ENCODE measurements at places on chromosomes 2 and 18.
A peak's percentile ranks its signal among the peaks of the same experiment; 100 is the strongest.

DNA sequence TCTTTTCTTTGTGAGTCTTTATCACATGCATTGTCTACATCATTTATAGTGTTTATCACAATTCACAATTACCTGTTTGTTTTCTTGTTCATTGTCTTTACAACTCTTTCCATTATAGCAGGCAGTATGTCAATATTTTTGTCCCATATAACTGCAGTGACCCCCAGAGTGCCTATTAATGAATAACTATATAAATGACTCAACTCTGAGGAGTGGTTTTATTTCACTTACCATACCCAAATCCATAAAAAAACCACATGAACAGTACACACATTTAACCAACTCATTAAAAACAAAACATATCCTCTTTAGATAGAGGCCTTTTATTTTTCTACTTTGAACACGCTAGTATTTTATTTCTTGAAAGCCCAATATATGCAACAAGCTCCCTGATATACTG lies 1419.1 kb upstream of the NXPH2 start:
- DNase-seq = no peak

- no peak for DNase-seq
Measured at GRCh38 chr2:58291726-58292438, 50.8 kb upstream of the FANCL start.

GRCh38 chr18:32326450-32327308 lies 136.8 kb downstream of the MEP1B start:
- DNase-seq = no peak

DNA sequence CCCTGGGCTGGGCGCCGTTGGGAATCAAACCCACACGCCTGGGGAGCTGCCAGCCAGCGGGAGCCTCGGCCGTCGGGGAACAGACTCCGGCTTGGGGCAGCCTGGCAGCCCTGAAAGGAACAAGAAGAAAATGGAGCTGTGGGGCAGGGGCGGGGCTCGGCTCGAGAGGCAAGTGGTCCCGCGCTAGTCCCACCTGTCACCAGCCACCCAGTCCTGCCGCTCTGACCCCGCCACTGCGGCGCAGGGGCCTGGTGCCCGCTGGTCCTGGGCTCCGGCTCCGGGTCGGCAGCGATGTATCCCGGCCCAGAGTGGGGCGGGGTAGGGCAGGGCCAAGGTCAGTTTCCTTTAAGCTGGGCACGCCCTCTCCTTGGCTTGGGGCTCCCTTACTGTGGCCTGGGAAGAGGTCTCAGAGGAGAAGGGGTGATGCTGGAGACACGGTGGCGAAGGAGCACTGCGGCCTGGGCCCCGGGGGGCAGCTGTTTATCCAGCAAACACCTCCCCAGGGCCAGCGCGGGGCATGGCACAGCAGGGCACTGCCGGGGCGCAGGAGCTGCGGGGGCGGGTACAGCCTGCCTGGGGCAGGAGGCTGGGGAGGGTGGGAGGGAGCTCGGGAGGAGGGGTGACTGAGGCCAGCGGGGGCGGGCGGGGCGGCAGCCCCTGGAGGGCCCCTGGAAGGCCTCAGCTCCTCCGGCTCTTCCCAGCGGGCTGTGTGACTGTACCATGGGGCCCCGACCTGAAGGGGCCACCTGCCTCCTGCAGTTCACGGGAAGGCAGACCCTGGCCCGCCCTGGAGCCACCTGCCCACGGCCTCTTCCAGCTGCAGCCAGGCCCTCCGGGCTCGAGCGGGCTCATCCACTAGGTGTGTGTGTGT lies 15.6 kb downstream of the ODC1 start:
- peak; percentile 60 for DNase-seq

- DNase-seq = no peak
Measured at GRCh38 chr2:109052922-109053321, 63.9 kb upstream of the EDAR start.

- peak; percentile 78 for DNase-seq
Measured at GRCh38 chr2:187994464-187995331, 297.0 kb upstream of the GULP1 start.

GRCh38 chr2:26745609-26746327 lies 18.3 kb upstream of the SLC35F6 start:
- peak; percentile 86 for DNase-seq

DNA sequence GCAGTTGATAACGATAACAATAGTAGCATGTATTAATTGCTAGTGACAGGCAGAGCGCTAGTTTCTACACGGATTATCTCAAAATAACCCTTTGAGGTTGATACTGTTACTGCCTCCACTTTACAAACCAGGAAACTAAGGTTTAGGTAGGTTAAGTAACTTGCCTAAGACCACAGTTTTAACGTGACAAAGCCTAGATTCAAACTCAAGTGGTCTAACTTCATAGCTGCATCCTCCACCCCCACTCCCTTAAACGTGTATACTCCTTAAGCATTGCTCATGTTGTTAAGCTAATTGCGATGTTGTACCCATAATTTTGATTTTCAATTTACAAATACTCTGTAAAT lies 1.2 kb downstream of the ME2 start:
- DNase-seq = no peak

DNA sequence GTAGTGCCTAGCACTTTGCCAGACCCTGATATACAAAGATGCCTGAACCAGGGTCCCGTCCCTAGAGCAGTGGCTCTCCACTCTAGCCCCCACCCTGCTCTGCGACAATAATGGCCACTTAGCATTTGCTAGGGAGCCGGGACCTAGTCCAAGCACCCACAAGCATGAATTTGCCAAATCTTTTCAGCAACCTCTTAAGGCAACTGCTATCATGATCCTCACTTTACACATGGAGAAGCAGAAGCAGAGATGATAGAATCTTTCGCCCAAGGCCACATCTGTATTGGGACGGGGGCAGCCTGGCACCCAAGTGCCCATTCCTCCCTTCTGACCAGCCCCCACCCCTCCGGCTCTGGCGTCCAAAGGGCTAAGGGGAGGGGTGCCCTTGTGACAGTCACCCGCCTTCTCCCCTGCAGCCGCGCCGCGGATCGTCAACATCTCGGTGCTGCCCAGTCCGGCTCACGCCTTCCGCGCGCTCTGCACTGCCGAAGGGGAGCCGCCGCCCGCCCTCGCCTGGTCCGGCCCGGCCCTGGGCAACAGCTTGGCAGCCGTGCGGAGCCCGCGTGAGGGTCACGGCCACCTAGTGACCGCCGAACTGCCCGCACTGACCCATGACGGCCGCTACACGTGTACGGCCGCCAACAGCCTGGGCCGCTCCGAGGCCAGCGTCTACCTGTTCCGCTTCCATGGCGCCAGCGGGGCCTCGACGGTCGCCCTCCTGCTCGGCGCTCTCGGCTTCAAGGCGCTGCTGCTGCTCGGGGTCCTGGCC lies 13.0 kb downstream of the SIGLEC15 start:
- peak; percentile 30 for DNase-seq

All from suppressor macrophage (primary cell).